ENCODE measurements at places on chromosomes 5 and 9.

- DNase-seq: no peak
Measured at GRCh38 chr5:12237837-12238575, 333.8 kb upstream of the CTNND2 start.

- DNase-seq: no peak
Measured at GRCh38 chr5:117235786-117236185, 661.2 kb upstream of the SEMA6A start.

DNA sequence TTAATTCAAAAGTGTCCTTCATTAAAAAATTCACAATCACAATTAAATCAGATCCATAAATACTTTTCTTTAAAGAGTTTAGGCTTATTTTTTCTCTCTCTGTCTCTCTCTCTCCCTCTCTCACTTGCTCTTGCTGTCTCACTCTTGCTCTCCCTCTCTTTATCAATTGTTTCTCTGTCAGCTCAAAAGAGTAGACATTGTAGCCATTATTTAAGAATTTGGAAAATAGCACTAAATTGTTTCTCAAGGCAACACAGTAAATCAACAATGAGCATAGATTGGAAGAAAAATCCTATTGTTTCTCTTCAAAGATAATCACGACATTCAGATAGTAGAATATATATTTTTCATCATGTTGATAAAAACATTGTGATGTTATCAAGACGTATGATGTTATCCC lies 1114.0 kb downstream of the PTPRD start:
- DNase-seq: no peak

- DNase-seq: no peak
Measured at GRCh38 chr5:5551499-5551898, 129.0 kb downstream of the ICE1 start.

- DNase-seq: no peak
Measured at GRCh38 chr9:22009506-22009867, 382 bp upstream of the CDKN2B start.

Measured in GM12891 (cell line).